NCI-H524 treated with DMSO at 0.1 percent for 48 hours (cell line): ENCODE measurements at places on chromosomes 11 and 22.

GRCh38 chr11:130722401-130722800 lies 193.9 kb downstream of the SNX19 start:
- no peak for DNase-seq

DNA sequence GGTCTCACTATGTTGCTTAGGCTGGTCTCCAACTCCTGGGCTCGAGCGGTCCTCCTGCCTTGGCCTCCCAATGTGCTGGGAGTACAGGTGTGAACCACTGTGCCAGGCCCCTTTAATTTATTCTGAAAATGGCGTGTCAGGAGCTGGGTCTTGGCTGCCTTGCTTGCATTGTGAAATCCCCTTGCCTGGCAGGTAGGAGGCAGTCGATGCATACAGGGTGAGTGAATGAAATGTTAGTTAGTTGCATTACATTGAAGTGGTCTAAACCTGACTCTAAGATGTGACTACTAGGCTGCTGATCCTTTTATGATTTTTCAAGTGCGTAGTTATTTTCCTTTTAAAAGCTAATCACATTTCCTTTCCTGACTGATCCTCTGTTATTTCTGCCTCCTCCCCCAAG lies 42.9 kb downstream of the PARVB start:
- DNase-seq = no peak

- DNase-seq = no peak
Observed at GRCh38 chr11:12079726-12080556, 30.4 kb upstream of the MICAL2 start.

- DNase-seq = no peak
Observed at GRCh38 chr11:19244621-19245020, 3.9 kb upstream of the E2F8 start.

DNA sequence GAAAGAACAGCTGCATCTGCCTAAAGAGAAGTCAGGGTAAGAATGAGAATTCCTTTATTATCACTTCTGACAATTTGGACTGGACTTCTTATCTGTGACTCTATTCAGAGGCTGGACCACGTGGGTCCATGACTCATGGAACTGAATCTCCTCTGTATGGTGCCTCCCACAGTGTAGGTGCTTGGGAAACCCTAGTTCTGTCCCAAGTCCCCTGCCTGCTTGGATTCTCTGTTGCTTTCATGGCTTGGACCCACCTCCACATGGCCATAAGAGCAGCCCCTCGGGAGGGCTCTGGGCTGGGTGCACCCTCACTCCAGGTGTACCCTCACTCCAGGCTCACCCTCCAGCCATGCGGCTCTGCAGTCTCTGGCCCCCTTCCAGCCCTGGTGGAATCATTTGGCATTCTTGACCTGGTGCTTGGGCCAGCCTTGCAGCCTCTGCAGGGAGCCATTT lies 153.4 kb downstream of the CACNA1I start:
- no peak for DNase-seq

GRCh38 chr11:19903620-19904069 lies 191.0 kb downstream of the NAV2 start:
- DNase-seq = peak; percentile 43

- DNase-seq = no peak
Observed at GRCh38 chr22:46009730-46010129, 32.8 kb upstream of the WNT7B start.

DNA sequence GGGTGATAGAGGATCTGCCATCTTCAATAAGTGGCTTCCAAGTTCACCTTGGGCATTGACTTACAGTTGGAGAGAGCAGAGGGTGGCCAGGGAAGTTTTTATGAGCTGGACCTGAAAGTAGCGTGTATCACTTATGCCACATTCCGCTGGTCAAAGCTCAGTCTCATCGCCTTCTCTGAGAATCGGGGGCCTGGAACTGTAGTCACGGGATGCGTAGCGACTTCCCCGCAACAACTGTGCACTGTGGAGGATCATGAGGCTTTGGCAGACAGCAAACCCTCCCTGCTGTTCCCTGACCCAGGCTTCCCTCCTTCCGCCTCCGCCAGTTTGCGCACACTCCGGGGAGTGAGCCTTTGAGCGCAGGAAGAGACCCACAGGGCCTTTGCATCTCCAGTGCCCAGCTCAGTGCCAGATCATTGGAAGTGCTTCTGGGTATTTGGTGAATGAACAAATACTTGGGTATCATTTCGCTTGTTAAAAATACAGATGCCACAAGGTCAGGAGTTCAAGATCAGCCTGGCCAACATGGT lies 95.5 kb downstream of the CEP164 start:
- no peak for DNase-seq

- no peak for DNase-seq
Observed at GRCh38 chr11:33448461-33449130, 191.4 kb downstream of the HIPK3 start.

DNA sequence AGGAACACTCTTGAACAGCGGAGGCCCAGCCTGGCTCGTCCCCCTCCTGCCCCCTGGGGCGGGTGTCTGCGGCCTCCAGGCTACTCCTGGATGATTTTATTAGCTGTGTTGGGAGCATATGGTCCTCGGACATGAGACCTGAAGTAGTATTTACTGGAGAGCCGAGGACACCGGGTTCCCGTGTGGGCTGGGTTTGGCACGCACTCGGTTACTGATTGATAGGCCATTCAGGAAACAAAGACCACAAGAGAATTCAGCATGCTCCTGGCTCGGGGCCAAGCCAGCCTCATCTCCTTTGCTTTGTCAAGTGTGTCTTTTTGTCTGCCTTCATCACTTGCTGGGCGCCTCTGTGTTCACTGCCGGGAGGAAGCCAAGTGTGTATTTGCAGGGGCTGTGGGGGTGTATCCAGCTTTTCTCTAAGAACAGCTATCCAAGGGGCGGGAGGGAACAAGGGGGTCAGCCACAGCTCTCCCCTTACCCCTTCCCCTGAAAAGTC lies 9.7 kb downstream of the FXYD2 start:
- no peak for DNase-seq

DNA sequence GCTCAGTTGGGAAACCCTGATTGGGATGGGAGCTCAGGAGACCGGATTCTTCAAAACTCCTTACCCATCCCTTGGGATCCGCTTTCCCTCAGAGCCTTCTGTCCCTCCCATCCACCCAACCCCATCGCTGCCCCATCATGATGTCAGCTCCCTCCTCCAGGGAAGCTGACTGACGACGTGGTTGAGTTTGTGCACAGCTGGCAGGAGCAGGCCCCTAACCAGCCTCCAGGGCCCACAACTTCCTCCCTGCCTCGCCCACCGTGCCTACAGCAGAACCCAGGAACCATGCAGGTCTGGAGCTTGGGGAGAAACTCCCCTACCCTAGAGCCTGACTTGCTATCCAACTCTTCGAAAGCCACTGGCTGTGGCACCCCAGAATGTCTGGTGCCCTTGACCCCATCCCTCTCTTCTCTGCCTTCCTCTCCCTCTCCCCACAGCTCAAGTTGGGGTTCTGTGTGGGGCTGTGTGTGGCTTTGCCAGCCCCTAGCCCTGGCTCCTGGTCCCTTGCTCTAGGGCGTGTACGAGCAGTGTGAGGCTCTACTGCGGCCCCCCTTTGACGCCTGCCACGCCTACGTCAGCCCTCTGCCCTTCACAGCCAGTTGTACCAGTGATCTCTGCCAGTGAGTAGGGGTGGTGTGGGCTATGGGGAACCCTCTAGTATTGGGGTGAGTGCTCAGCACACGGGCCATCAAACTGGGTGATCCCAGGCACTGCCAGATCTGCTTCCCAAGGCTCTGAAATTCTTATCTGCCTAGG lies 11.1 kb downstream of the OTOG start:
- DNase-seq = no peak

- no peak for DNase-seq
Observed at GRCh38 chr11:2086239-2087040, 52.7 kb downstream of the IGF2 start.

DNA sequence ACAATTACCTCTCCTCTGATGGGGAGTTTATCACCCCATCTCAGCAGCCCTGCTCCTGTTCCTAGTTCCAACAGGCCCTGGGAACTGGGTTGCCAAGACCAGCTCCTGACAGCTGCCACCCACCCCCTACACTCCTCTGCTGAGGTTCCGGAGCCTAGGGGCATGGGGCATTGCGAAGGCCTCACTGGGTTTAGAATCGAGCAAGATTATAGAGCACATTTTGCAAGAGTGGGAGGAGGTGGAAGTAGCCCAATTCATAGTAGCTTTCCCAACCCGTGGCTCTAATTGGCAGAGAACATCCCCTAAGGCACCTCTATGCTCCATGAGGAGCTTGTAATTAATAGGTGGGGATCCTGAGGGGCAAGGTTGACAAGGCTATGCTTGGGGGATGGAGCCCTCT lies 23.0 kb downstream of the MYEOV start:
- no peak for DNase-seq

- DNase-seq = no peak
Observed at GRCh38 chr11:36492724-36493304, 17.3 kb downstream of the TRAF6 start.

DNA sequence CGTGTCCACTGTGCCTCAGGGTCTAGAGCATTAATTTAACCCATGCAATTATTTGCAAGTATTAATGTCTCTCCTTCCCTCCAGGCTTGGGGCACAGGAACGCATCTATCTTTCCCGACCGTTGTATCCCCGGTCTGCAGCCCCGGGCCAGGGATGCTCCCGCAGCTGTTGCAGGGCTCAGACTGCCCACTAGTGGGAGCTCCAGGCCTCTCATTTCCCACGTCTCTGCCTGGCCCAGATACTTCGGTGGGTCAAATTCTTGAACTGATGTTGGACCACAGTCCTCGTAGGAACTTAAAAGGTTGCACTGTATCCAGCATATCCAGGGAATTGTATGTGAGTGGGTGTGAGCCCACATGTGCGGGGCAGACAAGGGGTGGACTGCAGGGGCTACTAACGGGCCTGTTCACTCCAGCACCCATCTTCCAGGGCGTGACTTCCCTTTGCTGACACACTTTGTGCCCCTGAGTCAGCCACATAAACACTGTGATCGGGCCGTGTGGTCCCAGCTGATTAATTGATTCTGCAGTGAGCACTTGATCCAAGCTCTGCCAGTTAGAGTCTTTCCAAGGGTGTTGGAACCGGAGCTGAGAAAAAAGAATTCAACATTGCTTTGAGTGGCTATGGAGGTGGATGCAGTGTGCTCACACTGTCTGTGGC lies 451.3 kb downstream of the TBC1D22A start:
- DNase-seq = no peak

- DNase-seq = no peak
Observed at GRCh38 chr11:118896472-118896913, 12.8 kb downstream of the CXCR5 start.

- DNase-seq = no peak
Observed at GRCh38 chr22:37818409-37819104, 4.6 kb upstream of the GALR3 start.

DNA sequence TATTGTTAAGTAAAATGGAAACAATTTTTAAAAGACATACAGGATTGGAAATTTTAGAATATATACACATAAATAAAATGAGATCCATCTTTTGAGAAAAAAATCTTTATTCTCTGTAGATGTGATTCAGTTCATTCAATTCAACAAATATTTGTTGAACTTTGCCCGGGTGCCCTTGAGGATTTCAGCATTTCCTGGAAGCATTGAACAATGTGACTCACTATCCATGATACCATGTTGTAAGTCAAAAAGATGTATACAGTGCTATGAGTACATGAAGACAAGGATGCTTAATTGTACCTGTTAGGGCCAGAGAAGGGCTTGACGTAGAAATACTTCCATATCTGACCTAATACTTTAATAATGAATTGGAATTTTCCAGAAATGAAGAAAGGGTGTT lies 353.7 kb downstream of the METTL15 start:
- no peak for DNase-seq

GRCh38 chr11:9264316-9265210 lies 587 bp downstream of the DENND5A start:
- no peak for DNase-seq

DNA sequence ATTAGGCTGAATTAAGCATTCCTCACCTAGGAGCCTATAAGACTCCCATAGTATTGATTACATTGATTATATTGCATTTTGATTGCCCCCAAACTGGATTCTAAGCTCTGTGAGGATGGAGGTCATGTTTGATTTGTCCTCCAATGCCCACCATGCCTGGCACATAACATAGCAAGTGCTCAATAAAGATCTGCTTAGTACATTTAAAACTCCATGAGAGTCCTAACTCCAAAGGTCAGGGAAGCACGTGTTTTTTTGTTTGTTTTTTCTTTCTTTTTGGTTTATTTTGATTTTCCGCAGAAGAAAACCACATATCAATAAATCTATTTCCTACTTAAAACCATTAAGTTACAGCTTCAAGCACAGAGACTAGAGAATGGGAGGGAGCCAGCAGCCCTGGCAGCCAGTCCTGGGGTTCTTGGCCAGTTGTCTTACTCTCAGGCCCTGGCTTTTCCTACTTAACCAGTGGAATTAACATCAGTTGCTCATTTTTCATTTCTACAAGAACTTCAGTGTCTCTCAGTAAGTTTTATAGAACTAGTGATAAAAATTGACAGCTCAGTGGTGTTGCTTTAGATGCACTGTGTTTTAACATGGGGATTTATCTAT lies 429.9 kb upstream of the CCDC90B start:
- DNase-seq = no peak

GRCh38 chr11:32891657-32892354 lies 805 bp upstream of the QSER1 start:
- peak; percentile 38 for DNase-seq

GRCh38 chr11:39205236-39205995 lies 2254.0 kb downstream of the LRRC4C start:
- no peak for DNase-seq

GRCh38 chr22:25137577-25138525 lies 61.8 kb upstream of the CRYBB3 start:
- DNase-seq = no peak

- no peak for DNase-seq
Observed at GRCh38 chr11:67482275-67482826, 475 bp upstream of the AIP start.
